ENCODE measurements at places on chromosomes 6 and 20.

DNA sequence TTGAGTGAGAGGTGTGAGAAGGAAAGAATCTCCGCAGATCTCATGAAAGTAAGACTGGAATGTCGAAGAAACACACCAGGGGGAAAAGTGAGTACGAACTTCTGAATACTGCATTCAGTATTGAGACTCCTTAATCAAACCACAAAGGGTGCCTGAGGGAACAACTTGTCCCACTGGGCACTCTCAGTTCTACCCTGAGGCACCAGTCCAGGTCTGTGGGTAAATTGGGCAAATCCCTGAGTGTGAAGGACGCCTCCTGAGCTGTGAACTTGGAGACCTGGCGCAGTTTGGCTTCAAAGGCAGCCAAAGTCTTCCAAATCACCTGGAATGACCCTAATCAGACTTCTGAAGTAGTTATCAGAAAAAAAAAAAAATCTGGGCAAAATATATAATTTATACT lies 329.7 kb downstream of the BTBD9 start:
- DNase-seq, result no peak

GRCh38 chr6:10278746-10279145 lies 136.1 kb downstream of the TFAP2A start:
- DNase-seq, result no peak

- no peak for DNase-seq
Observed at GRCh38 chr6:83216806-83217205, 23.6 kb downstream of the RWDD2A start.

- DNase-seq, result no peak
Observed at GRCh38 chr6:43982084-43982625, 145.1 kb downstream of the MRPL14 start.

GRCh38 chr20:13844296-13844695 lies 59.5 kb downstream of the NDUFAF5 start:
- DNase-seq, result no peak

- no peak for DNase-seq
Observed at GRCh38 chr6:131729550-131729949, 18.7 kb upstream of the CTAGE9 start.

Data from stimulated activated CD4-positive, alpha-beta T cell treated with anti-CD3 and anti-CD28 coated beads, Interleukin-2, amount 100 ng/mL, for 48 hours (primary cell).